ENCODE measurements at places on chromosomes 2 and 18.

- peak; percentile 45 for DNase-seq
Measured at GRCh38 chr18:2978661-2979106, 34.3 kb downstream of the LPIN2 start.

GRCh38 chr2:156908825-156909224 is 348.7 kb upstream of the GALNT5 start:
- DNase-seq, result no peak

- DNase-seq, result no peak
Measured at GRCh38 chr2:119282146-119282995, 58.7 kb downstream of the STEAP3 start.

DNA sequence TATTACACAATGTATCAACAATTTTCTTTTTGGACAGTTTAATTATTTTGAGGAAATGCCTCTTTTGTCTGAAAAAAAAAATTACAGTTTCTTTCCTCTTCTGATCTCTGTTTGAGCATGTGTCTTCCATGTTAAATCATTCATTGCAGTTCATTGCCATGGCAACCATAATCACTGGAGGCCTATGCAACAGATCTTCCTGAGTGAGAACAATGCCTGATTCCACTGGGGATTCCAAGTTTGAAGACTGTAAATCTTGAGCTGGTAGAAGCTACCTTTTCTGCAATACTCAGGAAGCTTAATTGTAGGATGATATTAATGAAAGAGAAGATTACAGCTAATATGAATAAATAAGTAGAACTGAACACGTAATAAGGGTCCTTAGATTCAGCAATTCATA is 721.4 kb upstream of the CNTNAP5 start:
- DNase-seq, result no peak

- no peak for DNase-seq
Measured at GRCh38 chr18:80046011-80046410, 11.8 kb downstream of the RBFA start.

GRCh38 chr2:242011991-242012764 is 142.6 kb downstream of the RTP5 start:
- peak; percentile 12 for DNase-seq

GRCh38 chr2:3692375-3692774 is 11.0 kb upstream of the DCDC2C start:
- no peak for DNase-seq

DNA sequence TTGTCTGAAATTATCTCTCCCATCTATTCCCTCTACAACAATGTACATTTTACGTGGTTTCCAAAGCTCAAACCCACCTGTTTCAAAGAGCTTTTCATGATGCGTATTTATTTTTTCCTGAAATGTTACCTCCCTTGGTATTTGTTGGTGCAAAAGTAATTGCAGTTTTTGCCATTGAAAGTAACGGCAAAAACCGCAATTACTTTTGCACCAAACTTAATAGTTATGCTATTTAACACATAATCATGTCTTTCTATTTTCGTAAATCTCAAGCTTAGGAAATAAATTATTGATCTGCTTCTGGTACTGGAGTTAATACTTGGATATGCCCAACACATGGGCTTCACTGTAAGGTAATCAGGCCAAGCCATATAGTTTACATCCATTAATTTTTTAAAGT is 85.2 kb downstream of the SUCLG1 start:
- DNase-seq, result no peak

GRCh38 chr2:36965751-36966369 is 476 bp downstream of the STRN start:
- DNase-seq, result peak; percentile 40

All from activated T-cell treated with anti-CD3 and anti-CD28 coated beads, Interleukin-2, amount 50 U/mL, for 1 hour (primary cell).